ENCODE measurements at places on chromosomes 13 and 19.

DNA sequence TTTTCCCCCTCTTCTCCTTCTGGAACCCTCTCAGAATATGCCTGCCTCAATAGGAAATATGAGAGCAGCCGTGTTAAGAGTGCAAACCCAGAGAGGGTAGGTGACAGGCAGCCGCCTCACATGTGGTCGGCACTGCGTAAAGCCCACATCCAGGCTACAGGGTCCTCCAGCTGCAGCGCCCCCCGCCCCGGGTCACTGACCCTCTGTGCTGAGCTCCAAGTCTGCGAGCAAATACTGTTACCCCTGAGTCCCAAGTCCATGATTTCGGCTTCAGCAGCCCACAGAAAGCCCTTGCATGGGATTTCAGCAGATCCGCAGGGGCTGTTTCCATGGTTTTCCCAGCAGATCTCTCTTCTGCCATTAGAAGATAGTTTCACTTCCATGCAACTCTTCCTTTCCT lies 186.9 kb upstream of the IRS2 start:
- H3K27me3 ChIP-seq: no peaks in the 10 kb centered on the region
- H3K4me1 ChIP-seq: no peaks in the 10 kb centered on the region
- no peaks in the 10 kb centered on the region for H3K36me3 ChIP-seq
- no peak for DNase-seq

DNA sequence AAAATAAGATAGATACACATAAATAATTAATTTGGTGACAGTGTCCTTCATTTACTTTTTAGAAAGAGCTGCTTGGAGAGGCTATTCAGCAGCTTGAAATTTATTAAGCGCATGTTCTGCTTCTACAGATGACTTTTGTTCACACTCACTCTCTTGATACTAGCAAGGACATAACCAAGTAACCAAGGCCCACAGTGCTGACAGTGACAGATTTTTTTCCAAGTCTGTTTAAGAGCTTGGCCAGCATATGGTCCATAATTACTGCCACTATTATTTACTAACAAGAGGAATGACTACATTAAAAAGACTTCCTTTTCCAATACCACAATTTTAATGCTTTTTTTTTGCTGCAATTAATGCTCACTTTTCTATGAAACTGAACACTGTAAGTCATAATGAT lies 673.7 kb upstream of the MIR17HG start:
- H3K27ac ChIP-seq: no peak overlapping the region
- H3K4me1 ChIP-seq: no peaks in the 10 kb centered on the region
- no peak for DNase-seq

DNA sequence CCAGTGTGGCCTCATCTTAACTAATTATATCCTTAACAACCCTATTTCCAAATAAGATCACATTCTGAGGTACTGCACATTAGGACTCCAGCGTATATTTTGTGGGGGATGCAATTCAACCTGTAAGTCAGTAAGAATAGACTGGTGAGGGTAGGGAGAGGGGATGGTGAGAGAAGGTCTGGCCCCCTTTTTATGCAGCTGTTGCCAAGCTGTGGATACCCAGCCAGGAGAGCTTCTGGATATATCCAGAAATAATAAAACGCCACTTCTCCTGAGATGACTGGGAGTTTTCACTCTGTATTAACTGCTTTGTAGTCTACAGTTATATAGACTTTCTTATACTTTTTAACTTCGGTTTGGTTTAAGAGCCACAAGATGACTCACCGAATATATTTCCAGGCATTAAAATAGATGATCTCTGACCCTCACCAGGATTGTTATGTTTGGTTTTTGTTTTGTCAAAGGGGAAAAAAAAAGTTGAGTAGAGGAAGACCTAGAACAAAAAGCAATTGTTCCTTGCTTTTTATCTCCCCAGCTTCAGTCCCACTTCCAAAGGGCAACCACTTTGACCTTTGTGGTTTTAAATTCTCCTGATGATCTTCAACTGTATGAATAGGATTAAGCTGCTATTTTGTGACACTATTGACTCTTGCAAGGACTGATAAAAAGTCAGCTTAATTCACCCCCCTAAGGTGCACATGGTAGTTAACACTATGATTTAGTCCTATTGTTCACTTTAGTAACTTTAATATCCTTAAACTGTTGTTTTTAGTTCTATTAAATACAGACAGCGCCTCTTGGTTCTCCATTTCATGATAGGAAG lies 3.1 kb upstream of the NEK3 start:
- no peak overlapping the region for H3K27ac ChIP-seq
- H3K4me1 ChIP-seq: peaks cover 2% of the 10 kb centered on the region
- H3K36me3 ChIP-seq: no peaks in the 10 kb centered on the region
- peaks cover 2% of the 10 kb centered on the region for H3K27me3 ChIP-seq

GRCh38 chr13:25802579-25802978 lies 249.2 kb downstream of the SHISA2 start:
- DNase-seq: no peak
- H3K27me3 ChIP-seq: no peaks in the 10 kb centered on the region
- no peak overlapping the region for H3K4me3 ChIP-seq
- no peaks in the 10 kb centered on the region for H3K4me1 ChIP-seq
- no peaks in the 10 kb centered on the region for H3K36me3 ChIP-seq

GRCh38 chr13:113297370-113298042 lies 467 bp downstream of the LAMP1 start:
- H3K4me3 ChIP-seq: peak overlapping the region; percentile 99
- H3K4me1 ChIP-seq: peaks cover 1% of the 10 kb centered on the region
- H3K27me3 ChIP-seq: no peaks in the 10 kb centered on the region
- DNase-seq: no peak

DNA sequence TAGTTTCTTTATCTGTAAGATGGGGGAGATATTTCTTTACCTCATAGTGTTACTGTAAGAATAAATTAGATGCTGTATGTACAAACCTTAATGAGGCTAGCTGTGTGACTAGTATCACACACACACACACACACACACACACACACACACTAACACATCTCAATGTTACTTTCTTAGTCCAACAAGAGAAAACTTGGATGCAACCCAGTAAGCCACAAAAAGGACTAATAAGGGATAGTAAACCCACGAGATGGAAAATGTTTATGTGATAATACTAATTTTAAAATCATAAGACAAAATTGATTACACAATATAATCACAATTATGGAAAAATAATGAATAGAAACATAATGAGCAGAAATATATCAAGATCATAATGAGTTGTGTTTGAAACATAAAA lies 437.7 kb upstream of the ZNF507 start:
- no peaks in the 10 kb centered on the region for H3K4me1 ChIP-seq
- no peaks in the 10 kb centered on the region for H3K27me3 ChIP-seq
- no peak overlapping the region for H3K4me3 ChIP-seq
- H3K36me3 ChIP-seq: no peaks in the 10 kb centered on the region
- no peak for DNase-seq

- H3K27ac ChIP-seq: no peak overlapping the region
- no peaks in the 10 kb centered on the region for H3K4me1 ChIP-seq
- H3K27me3 ChIP-seq: no peaks in the 10 kb centered on the region
- DNase-seq: no peak
- H3K36me3 ChIP-seq: no peaks in the 10 kb centered on the region
These were observed 7.1 kb upstream of the DOCK6 start for GRCh38 chr19:11269408-11269807.

DNA sequence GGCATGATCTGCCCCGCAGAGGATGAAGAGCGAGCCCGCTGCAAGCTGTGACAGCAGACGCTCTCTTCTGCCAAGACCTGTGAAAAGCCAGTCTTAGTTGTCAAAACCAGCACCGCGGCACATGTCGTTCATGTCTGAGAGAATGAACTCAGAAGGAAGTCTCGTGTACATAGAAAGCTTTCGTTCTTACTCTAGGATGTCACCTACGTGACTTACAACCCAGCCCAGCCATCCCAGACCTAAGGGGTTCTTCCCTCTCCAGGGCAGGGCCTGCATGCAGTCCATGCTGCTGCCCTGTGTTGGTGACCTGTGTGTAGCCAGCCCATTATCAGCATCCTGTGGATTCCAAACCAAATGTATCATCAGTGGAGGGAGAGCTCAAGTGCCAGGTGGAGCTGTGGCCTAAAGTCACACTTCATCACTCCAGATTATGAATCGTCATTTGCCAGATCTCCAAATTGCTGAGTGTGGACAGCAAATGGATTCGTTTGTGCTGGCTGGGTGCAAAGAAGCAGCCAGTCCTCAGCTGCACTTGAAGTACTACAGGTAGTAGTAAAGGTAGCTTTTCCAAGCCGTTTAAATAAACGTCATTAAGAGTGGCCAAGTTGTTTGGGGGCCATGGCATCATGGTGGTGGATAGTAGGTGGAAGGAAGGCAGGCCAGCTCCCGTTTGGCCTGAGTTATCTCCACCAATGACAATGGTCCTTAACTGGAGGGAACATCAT lies 73.9 kb upstream of the GPR183 start:
- no peaks in the 10 kb centered on the region for H3K36me3 ChIP-seq
- H3K27ac ChIP-seq: no peak overlapping the region
- DNase-seq: no peak
- H3K4me3 ChIP-seq: no peak overlapping the region

- H3K36me3 ChIP-seq: no peaks in the 10 kb centered on the region
- H3K27me3 ChIP-seq: no peaks in the 10 kb centered on the region
- no peak for DNase-seq
- peak overlapping the region; percentile 55 for H3K4me3 ChIP-seq
- H3K27ac ChIP-seq: no peak overlapping the region
These were observed 1.1 kb downstream of the HSPB6 start for GRCh38 chr19:35755550-35756376.

GRCh38 chr19:6392221-6393073 lies 517 bp downstream of the GTF2F1 start:
- H3K27me3 ChIP-seq: no peaks in the 10 kb centered on the region
- H3K36me3 ChIP-seq: peaks cover 25% of the 10 kb centered on the region
- no peak for DNase-seq
- peak overlapping the region; percentile 72 for H3K4me3 ChIP-seq

DNA sequence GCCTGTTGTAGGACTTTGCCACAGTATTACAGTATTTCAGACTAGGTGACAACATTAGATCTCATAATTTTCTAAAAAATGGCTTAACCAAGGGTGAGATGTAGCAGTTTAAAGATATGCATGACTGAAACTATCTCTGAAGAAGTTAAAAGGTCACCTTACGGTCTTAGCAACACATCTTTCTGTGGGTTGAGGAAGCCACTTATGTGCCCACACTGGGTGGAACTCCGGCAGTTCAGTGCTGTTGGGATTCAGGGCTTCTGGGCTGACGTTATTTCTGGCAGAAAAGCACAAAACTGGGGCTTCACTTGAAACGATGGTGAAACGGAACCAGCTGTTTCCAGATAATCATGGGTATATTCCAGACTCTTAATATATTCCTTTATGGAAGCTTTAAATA lies 697.3 kb downstream of the PCDH9 start:
- peaks cover 12% of the 10 kb centered on the region for H3K4me1 ChIP-seq
- no peaks in the 10 kb centered on the region for H3K27me3 ChIP-seq
- H3K27ac ChIP-seq: no peak overlapping the region
- no peaks in the 10 kb centered on the region for H3K36me3 ChIP-seq
- DNase-seq: no peak
- no peak overlapping the region for H3K4me3 ChIP-seq

DNA sequence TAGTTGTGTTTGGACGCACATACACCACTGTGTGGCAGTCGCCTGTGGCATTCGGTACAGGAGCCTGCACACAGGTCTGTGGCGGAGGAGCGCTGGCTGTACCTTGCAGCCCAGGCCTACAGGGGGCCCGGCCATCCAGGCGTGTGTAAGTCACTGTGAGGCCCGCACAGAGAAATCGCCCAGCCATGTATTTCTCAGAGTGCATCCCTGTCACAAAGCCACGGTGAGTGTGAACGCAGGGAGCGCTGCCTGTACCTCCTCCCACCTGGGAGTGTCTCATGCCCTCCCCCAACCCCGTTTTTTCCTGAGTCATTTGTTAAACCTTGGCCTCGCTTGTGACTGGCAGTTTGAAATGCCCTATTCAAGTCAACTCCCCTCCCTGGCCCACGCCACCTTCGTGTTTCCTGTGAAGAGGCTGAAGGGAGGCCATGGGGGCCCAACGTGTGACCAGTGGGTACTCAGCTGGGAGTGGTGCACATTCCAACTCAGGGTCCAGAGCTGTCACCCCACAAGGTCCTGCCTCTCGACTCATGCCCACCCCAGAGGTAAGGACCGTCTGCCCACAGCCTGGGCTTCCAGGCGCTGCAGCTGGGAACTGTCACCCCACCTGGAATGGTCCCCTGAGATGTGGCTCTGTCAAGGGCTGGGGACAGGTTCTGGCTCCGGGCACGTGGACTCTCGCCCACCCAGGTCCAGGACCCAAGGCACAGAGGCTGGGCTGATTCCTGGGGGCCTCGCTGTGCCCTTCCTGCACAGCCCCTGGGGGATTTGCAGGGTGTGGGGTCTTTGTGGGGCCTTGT lies 11.6 kb upstream of the RASA3 start:
- no peaks in the 10 kb centered on the region for H3K27me3 ChIP-seq
- 0 out of 2 replicates have a peak, but pooled peaks cover 2% of the 10 kb centered on the region for H3K4me1 ChIP-seq
- H3K36me3 ChIP-seq: no peaks in the 10 kb centered on the region
- DNase-seq: no peak
